ENCODE measurements at places on chromosomes 16 and 17. TPM values are rescaled to one million over a fixed set of nuclear protein-coding genes. Genes with fewer than 3 reads are reported as not detected.
A peak's percentile ranks its signal among the peaks of the same experiment; 100 is the strongest.

GRCh38 chr16:539901-540530, 12.5 kb downstream of the CAPN15 start:
- H3K27me3 ChIP-seq, result no peaks in the 10 kb centered on the region
- H3K4me3 ChIP-seq, result no peak overlapping the region
- DNase-seq, result no peak

DNA sequence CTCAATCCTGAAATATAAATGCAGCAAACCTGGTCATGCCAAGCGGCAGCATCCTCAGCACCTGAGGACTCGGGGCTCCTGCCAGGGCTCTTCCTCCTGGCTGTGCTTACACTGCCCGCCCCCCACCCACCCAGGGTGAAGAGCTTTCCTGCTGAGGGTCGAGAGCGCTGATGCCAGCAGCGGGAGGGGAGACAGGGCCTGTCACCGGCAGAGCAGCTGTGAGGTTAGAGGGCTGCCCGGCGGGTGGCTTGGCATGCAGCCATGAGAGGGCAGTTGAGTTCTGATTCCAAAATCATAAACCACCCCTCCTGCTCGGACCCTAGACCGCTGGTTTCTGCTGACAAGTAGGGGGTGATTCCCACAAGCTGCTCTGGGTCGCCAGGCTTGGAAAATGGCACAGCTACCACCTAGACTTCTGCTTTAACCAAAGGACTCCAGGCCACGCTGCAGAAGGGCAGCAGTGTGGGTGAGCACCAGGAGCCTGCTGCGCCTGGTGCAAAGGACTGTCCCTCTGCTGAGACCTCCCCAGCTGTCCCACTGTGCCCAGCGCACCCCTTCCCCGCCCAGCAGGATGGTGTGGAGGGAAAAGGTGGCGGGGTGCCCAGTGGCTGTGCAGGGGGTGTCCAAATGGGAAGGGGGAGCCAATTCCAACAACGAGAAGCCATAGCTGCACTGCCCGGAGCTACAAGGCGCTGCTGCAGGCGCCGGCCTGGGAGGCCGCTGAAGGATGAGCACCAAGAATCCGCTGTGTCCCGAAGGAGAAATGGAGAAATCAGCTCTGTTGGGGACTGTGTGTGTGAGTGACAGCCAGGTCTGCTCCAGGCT, 26.6 kb downstream of the MXRA7 start:
- H3K27ac ChIP-seq, result no peak overlapping the region
- H3K4me3 ChIP-seq, result no peak overlapping the region
- no peaks in the 10 kb centered on the region for H3K27me3 ChIP-seq
- no peaks in the 10 kb centered on the region for H3K36me3 ChIP-seq
- peaks cover 24% of the 10 kb centered on the region for H3K4me1 ChIP-seq

DNA sequence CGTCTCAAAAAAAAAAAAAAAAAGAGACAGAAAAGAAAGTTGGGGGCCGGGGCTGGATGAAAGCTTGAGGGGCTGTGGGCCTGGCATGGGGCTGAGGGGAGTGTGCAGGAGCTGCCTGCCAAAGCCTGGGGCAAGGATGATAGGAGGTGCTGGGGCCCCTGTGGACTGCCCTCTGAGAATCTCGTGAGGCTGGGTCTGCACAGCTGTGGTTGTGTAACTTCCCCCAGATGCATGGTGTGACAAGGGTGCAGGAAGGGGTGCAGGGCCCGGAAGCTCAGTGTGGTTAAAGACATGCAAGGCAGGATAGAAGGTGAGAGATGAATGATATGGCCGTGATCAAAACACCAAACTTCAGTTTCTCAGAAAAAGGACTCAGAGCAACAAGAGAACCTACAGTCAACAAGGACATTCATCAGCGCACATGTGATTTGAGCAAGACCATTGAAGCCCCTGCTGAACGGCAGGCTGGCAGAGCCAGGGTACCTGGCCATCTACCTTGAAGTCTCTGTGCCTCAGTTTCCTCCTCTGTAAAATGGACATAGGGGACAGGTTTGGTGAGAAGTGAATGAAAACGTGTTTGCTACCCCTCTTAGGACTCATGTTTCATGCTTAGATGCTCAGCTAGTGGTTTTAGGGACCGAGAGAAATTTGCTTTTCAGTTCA, 9.6 kb downstream of the IL32 start:
- no peak overlapping the region for H3K4me3 ChIP-seq
- DNase-seq, result peak; percentile 55
- no peak overlapping the region for H3K27ac ChIP-seq
- no peaks in the 10 kb centered on the region for H3K27me3 ChIP-seq

DNA sequence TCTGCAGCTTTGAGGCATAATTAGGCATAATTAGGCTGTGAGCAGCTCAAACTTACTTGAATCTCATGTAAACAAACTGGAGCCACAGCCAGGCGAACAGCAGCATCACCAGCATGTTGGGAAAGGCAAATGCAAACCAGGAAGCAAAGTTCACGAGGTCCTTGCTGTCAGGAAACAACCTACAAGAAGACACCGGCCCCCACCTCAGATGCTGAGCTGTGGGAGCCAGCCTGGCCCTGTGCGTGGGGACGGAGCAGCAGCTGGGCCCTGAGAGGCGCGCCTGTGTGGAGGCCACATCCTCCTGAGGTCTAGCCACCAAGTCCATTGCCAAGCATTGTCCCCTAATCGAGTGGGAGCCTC, 12.2 kb downstream of the SLC13A5 start:
- H3K27me3 ChIP-seq, result no peaks in the 10 kb centered on the region
- H3K36me3 ChIP-seq, result no peaks in the 10 kb centered on the region
- DNase-seq, result no peak

DNA sequence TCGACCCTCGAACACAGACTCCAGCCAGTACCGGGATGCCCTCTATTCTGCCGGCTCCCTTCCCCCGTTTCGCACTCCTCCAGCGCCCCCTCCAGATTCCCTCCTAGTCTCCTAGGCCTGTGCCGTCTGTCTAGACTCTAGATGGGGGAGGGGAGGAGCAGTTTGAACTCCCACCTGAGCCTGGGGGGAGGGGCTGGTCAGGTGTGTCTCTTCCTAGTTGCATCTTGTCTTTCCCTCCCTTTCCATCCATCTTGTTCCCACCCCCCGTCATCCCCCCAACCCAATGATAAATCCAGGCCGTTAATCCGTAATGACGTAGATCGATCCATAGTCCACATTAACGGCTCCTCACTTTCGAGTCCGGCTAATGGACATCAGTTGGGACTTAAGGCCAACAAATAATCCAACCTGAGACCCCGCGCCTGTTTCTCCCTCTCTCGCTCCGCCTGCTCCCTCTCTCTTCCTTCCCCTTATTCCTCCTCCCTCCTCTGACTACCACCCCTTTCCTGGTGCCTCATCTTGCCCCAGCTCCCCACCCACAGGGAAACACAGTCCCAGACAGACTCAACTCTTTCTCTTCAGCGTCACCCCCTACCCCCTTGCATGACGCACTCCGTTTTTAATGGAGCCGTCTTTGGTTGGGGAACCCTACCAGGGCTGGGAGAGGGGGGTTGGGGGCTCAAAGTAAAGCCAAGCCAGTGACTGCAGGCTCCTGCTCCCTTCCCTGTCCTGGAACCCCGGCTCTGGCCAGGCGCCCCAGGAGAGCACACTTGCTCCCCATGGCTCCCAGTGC, 3.4 kb upstream of the HOXB5 start:
- no peak for DNase-seq
- H3K36me3 ChIP-seq, result no peaks in the 10 kb centered on the region
- H3K27me3 ChIP-seq, result no peaks in the 10 kb centered on the region
- H3K4me3 ChIP-seq, result peak overlapping the region; percentile 73
- H3K27ac ChIP-seq, result peak overlapping the region; percentile 68

GRCh38 chr16:15899538-15900100, 11.2 kb upstream of the CEP20 start:
- H3K4me1 ChIP-seq, result no peaks in the 10 kb centered on the region
- H3K4me3 ChIP-seq, result no peak overlapping the region
- no peak for DNase-seq
- no peaks in the 10 kb centered on the region for H3K36me3 ChIP-seq
- no peaks in the 10 kb centered on the region for H3K27me3 ChIP-seq
- H3K27ac ChIP-seq, result no peak overlapping the region

DNA sequence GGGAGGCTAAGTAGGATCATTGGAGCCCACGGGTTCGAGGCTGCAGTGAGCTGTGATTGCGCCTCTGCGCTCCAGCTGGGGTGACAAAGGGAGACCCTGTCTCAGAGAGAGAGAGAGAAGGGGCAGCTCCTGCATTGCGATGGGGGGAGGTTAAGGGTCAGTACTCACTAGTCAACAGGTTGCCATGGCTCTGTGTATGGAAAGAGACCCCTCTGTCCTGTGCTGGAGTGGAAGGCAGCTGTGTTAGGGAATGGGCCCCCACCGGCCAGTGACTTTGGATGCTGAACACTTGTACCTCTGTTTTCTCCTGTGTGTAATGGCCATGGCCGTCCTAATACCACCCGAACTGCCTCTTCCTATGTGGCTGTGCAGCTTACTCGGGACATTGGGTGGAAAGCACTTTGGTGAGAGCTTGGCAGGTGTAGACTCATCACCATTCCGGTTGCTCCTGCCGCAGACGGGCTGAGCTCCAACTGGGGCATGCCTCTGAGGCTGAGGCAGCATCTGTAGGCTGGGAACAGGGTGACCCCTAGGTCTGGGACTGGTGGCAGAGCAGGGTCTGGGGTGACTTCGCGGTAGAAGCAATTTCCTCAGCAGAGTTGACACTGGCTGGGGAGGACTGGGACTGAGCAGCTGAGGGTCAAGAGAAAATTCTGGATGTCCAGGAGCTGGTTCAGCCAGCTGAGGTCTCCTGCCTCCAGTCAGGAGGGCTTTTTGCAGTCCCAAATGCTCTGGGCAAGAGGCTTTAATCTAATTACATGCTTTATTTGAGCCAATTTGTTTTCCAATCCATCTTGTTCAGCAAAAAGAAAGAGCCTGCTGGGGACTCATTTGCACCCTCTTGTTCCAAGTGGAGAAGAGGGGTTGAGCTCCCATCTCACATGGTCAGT, 184.5 kb downstream of the NTN1 start:
- peaks cover 4% of the 10 kb centered on the region for H3K4me1 ChIP-seq
- H3K27me3 ChIP-seq, result peaks cover 2% of the 10 kb centered on the region
- no peaks in the 10 kb centered on the region for H3K36me3 ChIP-seq

DNA sequence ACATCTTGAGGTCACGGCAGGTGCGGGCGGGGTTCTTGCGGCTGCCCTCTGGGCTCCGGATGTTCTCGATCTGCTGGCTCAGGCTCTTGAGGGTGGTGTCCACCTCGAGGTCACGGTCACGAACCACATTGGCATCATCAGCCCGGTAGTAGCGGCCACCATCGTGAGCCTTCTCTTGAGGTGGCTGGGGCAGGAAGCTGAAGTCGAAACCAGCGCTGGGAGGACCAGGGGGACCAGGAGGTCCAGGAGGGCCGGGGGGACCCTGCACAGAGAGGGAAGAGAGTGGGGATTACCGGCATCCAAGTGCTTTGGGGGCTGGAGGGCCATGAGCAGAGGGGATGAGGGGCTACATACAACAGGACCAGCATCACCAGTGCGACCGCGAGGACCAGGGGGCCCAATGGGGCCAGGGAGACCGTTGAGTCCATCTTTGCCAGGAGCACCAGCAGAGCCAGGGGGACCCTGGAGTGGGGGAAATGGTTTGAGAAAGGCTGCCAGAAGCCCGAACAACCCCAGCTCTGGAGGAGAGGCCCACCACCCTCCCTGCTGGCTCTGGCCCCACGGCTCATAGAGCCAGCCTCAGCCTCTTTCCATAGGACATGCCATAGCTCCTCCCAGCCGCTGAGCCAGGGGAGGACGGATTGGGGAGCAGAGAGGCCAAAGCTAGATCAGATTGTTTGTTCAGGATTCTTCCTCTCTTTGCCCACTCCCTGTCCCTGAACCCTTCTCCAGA, 14.6 kb downstream of the COL1A1 start:
- H3K27ac ChIP-seq, result no peak overlapping the region
- no peaks in the 10 kb centered on the region for H3K4me1 ChIP-seq
- H3K36me3 ChIP-seq, result peaks cover 3% of the 10 kb centered on the region
- no peak overlapping the region for H3K4me3 ChIP-seq

- no peaks in the 10 kb centered on the region for H3K36me3 ChIP-seq
- H3K27ac ChIP-seq, result no peak overlapping the region
- H3K27me3 ChIP-seq, result no peaks in the 10 kb centered on the region
- H3K4me1 ChIP-seq, result no peaks in the 10 kb centered on the region
- H3K4me3 ChIP-seq, result no peak overlapping the region
These were observed 52.3 kb downstream of the MGAT5B start for GRCh38 chr17:76920364-76921139.

DNA sequence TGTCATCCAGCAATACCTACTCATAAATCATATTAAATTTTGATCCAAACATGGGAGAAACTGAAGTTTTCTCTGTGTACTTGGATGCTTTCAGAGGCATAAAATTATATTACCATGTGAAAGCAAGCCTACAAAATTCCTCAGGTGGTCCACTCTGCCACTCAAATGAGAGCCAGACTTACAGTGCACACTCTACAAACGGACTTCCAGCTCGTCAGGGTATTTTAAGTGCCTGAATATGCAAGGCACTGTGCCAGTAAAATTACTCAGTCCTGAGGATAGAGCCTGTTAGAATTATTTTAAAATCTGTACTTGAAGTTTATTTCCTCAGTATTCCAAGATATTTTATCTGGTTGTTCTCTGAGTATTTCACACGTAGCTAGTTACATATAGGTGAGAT, 54.5 kb downstream of the TENT4B start:
- no peak for DNase-seq
- H3K4me1 ChIP-seq, result peaks cover 61% of the 10 kb centered on the region
- H3K27ac ChIP-seq, result peak overlapping the region; percentile 44
- H3K36me3 ChIP-seq, result peaks cover 15% of the 10 kb centered on the region

DNA sequence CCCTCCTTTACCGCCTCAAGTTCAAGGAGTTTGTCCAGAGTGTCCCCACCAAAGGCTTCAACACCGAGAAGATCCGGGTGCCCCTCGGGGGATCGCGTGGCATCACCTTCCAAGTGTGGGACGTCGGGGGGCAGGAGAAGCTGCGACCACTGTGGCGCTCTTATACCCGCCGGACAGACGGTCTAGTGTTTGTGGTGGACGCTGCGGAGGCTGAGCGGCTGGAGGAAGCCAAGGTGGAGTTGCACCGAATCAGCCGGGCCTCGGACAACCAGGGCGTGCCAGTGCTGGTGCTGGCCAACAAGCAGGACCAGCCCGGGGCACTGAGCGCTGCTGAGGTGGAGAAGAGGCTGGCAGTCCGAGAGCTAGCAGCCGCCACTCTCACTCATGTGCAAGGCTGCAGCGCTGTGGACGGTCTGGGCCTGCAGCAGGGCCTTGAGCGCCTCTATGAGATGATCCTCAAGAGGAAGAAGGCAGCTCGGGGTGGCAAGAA, 1.1 kb downstream of the ARL4D start:
- no peaks in the 10 kb centered on the region for H3K27me3 ChIP-seq
- DNase-seq, result no peak
- H3K27ac ChIP-seq, result peak overlapping the region; percentile 75

MT1A gene
- total RNA-seq, result 37.7 TPM

HYDIN gene
- total RNA-seq, result 0.37 TPM

CDRT15L2 gene
- total RNA-seq, result not detected

TLCD2 gene
- total RNA-seq, result 2.9 TPM

MAF gene
- 35.2 TPM for total RNA-seq

DOC2B gene
- total RNA-seq, result 3.0 TPM

XYLT1 gene
- 1.8 TPM for total RNA-seq

ABCC12 gene
- 0.34 TPM for total RNA-seq

VASN gene
- total RNA-seq, result 3.6 TPM

TMEM92 gene
- not detected for total RNA-seq

FBXL16 gene
- 0.08 TPM for total RNA-seq

PRRT2 gene
- total RNA-seq, result 0.80 TPM

SLC5A2 gene
- not detected for total RNA-seq
